NCI-H1092 (cell line): ENCODE measurements at places on chromosomes 5 and 9.

DNA sequence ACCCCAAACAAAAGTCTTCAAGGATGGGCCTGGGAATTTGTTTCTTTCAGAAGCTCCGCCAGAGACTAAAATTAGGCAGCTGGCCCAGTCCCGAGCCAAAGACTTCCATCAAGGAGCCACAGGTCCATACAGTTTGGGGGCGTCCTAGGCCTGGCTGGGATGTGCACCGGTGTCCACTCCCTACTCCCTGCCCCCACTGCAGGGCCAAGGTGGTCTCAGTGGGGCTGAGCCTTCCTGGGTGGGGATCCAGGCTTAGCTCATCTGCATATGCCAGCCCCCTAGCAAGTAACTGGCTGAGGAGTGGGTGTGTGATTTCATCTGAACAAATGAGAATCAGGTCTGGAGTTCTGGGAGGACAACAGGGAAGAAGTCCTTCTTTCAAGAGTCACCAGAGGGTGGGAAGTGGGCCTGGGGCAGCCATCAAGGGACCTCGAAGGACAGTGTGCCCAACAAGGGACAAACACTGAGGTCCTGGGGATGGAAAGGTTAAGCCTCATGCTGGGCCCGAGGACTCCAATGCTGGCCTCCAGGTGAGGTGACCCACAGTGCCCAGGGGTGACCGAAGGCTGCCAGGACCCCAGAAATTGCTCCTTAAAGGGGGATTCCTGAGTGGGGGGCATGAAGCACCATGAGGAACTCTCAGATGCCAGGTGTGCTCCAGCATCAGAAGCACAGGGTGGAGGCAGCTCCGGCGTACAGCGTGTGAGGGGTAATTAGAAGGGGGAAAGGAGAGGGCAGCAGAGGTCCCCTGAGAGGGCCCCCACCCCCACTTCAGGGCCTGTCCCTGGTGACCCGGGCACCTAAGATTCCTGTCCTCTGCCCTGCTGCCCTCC, 91.3 kb downstream of the ZNF354C start:
- no peak for DNase-seq

DNA sequence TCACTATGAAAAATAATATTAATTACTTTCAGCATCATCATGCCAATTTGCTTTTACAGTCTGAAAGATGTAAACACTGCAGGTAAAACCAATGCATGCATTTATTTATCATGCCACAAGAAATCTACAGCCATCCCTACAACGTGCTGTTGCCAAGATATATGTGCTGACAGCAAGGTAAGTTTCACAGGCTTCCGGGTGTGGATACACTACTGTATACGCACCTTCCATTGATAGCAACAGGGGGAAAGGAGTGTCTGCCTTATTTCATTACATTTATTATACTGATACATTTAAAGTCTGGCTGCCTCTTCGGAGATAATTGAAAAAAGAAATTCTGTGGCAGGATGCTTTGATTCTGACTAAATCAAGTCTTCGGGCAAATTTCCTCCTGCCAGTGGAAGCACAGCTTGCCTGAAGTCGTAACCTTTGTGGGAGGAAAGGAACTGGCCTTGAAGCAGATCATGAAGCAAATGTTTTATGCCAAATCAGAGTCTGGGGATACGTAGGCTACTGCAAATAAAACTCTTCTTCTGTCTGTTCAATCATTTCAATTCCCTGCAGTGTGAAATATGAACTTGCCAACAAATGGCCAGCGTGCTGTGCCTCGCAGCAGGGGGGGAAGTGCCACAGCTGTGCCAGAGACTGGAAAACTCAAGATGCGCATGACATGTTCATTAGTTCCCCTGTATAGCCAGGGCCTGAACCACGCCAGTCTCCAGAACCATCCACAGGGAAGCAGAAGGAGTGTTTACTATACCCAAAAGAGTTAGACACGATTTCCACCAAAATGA, 268.1 kb downstream of the EFNA5 start:
- peak; percentile 54 for DNase-seq

DNA sequence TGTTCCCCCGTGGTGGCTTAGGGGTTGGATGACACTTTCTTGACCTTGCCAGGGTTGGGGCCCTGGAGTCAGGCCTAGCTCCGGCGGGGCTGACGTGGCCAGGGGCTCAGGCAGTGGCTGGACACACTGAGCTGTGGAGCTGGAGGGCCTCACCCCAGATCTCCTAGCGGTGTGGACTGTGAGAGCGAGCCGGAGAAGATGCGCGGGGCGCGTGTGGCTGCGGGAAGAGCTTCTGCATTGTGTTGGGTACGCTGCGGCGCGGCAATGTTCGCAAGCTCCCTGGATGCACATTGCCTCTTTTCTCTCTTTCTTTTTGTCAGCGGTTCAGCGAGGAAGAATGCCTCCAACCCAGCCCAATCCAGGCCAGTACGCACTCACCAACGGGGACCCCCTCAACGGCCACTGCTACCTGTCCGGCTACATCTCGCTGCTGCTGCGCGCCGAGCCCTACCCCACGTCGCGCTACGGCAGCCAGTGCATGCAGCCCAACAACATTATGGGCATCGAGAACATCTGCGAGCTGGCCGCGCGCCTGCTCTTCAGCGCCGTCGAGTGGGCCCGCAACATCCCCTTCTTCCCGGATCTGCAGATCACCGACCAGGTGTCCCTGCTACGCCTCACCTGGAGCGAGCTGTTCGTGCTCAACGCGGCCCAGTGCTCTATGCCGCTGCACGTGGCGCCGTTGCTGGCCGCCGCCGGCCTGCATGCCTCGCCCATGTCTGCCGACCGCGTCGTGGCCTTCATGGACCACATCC, 4.8 kb downstream of the NR2F1 start:
- no peak for DNase-seq

DNA sequence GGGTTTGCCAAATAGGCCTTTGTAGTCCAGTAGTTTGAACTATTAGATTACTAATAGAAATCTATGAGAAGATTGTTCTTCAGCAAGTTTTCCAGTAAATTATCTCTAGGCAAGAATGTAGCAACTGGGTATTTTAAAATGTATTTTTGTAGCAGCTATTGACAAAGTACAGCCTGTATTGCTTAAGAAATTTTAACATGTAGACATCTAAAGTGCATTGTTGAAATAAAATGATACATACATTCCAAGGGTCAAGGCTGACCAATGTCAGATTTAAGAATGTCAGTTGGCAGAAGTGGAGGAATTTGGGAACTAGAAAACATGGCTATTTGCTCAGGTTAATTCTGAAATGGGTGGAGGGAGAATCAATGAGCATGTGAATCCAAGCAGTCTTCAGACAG, 57.5 kb upstream of the ZSWIM6 start:
- DNase-seq: no peak

GRCh38 chr5:79561525-79561893, 47.6 kb upstream of the HOMER1 start:
- DNase-seq: no peak

GRCh38 chr9:26945591-26945990, 1.5 kb downstream of the PLAA start:
- no peak for DNase-seq

GRCh38 chr9:103245369-103245768, 250.2 kb downstream of the CYLC2 start:
- no peak for DNase-seq

DNA sequence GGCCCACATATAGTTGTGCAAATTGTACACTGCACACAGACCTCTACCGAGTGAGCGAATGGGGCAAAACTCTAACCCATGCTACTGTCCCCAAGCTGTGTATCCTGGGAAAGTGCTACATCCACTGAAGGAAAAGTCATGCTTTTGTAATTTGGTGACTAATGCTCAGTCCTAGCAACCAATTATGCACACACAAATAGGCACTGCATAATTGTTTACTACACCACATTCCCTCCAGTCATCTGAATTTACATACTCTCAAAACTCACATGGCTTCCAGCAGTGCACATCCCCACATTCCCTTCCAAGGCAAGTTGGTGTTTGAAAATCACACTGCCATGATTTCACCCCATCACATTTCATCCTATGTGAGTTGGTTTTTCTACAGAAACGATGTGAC, 125.9 kb upstream of the OSMR start:
- no peak for DNase-seq

DNA sequence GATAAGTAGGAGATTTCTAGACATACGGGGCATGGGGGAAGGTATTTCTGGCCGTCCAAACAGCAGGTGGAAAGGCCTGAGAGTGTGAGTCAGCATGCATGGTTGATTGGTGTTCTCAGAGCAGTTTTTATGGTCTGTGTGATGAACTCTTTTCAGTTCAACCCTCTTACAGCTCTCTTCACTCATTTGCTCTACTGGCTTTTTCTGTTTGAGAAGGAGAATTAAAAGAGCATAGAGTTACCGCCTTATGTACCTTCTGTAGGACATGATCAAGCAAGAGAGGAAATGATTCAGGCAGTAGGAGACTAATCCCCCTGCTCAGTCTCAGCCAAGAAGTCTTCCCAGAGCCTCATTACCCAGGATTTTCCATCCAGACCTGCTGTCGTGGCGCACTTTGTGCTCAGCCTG, 92.4 kb downstream of the PRDM6 start:
- no peak for DNase-seq

- no peak for DNase-seq
Observed at GRCh38 chr5:75463726-75464125, 47.7 kb downstream of the CERT1 start.

GRCh38 chr9:78191931-78192330, 43.9 kb upstream of the CEP78 start:
- no peak for DNase-seq

DNA sequence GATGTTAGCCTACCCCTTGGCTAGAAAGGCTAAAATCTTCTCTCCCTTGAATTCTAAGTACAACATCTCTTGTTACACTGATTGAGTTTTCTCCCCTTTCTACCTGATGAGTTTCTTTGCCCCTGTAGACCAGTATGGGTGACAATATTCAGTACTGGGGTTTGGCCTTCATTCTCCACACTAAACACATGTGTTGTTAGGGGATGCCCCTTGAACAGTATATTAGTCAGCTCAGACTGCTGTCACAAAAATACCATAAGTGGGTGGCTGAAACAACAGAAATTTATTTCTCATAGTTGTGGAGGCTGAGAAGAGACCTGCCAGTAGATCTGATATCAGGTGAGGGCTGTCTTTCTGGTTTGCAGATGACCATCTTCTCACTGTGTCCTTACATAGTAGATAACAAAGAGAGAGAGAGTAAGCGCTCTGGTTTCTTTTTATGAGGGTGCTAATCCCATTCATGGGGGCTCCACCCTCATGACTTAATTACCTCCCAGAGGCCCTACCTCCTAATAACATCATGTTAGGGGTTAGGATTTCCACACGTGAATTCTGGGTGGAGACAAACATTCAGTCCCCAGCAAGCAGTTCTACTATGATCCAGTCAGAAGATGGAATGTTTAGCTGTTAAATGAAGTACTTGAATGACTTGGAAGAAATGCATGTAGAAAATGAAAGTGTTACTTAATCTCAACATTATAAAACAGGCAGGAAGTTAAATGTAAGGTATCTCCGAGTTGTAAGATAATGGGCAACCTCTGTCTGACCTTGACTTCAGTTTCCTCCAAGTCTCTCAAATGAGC, 17.5 kb downstream of the VLDLR start:
- DNase-seq: no peak

DNA sequence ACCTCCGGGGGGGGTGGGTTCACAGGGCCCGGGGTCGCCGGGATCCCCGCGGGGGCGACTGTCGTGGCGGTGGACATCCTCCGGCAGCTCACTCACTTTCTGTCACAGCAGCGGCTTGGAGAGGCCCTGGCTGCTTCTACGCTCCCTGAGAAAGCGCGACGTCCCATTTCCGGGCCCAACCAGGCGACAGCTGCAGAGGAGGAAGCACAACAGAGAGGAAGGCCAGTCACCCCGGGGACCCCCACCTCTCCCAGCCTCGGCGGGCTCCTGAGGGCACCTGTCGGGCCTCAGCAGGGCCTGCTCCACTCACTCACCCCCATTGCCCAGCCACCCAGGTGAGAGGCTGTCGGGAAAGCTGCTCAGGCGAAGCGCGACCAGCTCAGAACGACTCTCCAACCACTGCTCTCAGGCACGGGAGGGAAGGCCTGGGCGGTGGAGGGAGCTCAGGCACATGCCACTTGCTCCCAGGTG, 14.4 kb downstream of the BRD3 start:
- DNase-seq: no peak

- no peak for DNase-seq
Observed at GRCh38 chr5:5105531-5105930, 34.6 kb upstream of the ADAMTS16 start.

GRCh38 chr5:180818677-180819341, 16.2 kb upstream of the MGAT1 start:
- no peak for DNase-seq

GRCh38 chr5:155878991-155879575, 447.9 kb upstream of the SGCD start:
- DNase-seq: no peak

DNA sequence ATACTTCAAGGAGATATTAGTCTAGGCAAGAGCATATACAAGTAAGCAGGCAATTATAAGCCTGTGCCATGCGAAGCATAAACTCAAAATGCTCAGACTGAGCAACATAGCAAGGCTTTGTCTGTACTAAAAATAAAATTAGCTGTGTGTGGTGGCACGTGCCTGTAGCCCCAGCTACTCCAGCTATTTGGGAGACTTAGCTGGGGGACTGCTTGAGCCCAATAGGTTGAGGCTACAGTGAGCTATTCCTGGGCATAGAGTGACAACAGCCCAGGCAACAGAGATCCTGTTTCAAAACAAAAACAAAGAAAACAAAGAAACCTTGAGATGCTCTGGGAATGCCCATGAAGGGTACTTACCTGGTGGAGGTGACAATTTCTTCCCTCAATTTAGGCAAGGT, 130.5 kb upstream of the ZNF608 start:
- DNase-seq: no peak
